ENCODE measurements at places on chromosomes 16 and 17.
A peak's percentile ranks its signal among the peaks of the same experiment; 100 is the strongest.

- no peak for DNase-seq
- no peaks in the 10 kb centered on the region for H3K27me3 ChIP-seq
- H3K4me3 ChIP-seq = no peak overlapping the region
Observed at GRCh38 chr16:50202926-50203624, 50.0 kb downstream of the TENT4B start.

DNA sequence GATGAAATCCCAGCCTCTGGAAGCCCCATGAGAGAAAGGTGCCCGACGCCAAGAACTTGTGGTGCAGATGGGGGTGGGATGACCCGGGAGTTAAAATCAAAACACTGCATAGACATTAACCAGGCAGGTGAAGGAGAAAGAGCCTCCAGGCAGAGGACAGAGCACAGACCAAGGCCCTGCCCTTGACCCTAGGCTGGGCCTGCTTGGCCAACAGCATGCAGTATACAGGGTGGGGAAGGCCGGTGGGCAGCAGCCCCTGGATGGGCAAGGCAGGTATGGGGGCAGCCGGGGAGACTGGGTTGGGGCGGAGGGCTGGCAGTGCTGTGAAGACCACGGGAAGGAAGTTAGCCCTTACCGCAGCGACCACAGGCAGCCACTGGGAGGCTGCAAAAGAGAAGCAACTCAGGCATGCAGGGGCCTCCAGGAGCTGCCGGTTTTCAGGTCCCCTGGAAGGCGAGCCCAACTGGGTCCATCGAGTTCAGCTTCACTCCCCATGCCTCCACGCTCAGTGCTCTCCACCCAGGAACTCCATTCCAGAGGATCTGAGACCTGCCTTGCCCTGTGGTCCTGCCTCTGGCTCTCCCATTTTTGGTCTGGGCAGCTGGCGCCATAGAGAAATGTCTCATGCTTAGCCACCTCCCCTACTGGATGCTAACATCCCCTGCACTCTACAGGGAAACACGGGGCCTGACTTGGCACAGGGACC, 81.2 kb downstream of the C16orf95 start:
- no peak overlapping the region for H3K27ac ChIP-seq
- H3K36me3 ChIP-seq = no peaks in the 10 kb centered on the region
- DNase-seq = no peak

GRCh38 chr17:30556374-30557332, 79.4 kb downstream of the GOSR1 start:
- no peaks in the 10 kb centered on the region for H3K4me1 ChIP-seq
- no peak overlapping the region for H3K4me3 ChIP-seq
- no peaks in the 10 kb centered on the region for H3K36me3 ChIP-seq
- no peak for DNase-seq
- H3K27ac ChIP-seq = no peak overlapping the region

GRCh38 chr17:7932949-7933348, 943 bp downstream of the CNTROB start:
- H3K4me3 ChIP-seq = peak overlapping the region; percentile 88
- H3K27me3 ChIP-seq = no peaks in the 10 kb centered on the region
- peaks cover 46% of the 10 kb centered on the region for H3K4me1 ChIP-seq
- H3K36me3 ChIP-seq = no peaks in the 10 kb centered on the region
- H3K27ac ChIP-seq = peak overlapping the region; percentile 89
- no peak for DNase-seq

GRCh38 chr16:66927918-66928649, 2.7 kb upstream of the RRAD start:
- H3K4me3 ChIP-seq = no peak overlapping the region
- no peaks in the 10 kb centered on the region for H3K27me3 ChIP-seq
- peaks cover 18% of the 10 kb centered on the region for H3K4me1 ChIP-seq
- no peak overlapping the region for H3K27ac ChIP-seq
- DNase-seq = no peak

GRCh38 chr16:50797456-50797855, 55.6 kb downstream of the CYLD start:
- no peak overlapping the region for H3K4me3 ChIP-seq
- H3K27ac ChIP-seq = no peak overlapping the region

GRCh38 chr16:74603848-74604247, 3.1 kb downstream of the GLG1 start:
- no peaks in the 10 kb centered on the region for H3K36me3 ChIP-seq
- H3K4me3 ChIP-seq = no peak overlapping the region
- no peak overlapping the region for H3K27ac ChIP-seq
- no peak for DNase-seq
- H3K27me3 ChIP-seq = no peaks in the 10 kb centered on the region

DNA sequence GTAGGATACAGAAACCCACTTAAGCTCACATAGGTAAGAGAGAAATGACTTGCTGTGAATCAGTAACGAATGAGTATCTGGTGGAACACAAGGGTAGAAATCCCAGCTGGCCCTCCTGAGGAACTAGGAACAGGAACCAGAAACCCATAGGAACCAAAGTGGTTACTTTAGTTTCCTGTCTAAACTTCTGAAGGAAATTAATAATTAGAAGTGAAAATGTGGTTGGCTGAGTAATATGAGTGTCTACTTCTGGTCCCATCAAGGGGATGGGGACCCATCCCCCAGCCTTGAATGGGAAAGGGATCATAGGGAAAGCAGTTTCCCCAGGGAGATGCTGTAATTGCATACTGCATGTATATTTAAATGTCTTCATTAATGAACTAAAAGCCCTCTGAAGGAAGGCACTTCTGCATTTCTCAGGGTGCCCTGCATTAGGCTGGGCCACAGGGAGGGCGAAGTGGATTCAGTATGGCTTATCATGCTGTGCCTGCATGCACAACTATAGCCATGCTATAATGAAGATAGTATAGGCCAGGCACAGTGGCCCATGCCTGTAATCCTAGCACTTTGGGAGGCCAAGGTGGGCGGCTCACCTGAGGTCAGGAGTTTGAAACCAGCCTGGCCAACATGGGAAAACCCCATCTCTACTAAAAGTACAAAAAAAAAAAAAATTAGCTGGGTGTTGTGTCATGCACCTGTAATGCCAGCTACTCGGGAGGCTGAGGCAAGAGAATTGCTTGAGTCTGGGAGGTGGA, 45.6 kb downstream of the CYB5B start:
- no peak overlapping the region for H3K27ac ChIP-seq
- H3K4me3 ChIP-seq = no peak overlapping the region
- DNase-seq = no peak
- no peaks in the 10 kb centered on the region for H3K4me1 ChIP-seq
- no peaks in the 10 kb centered on the region for H3K36me3 ChIP-seq

- no peaks in the 10 kb centered on the region for H3K36me3 ChIP-seq
- H3K4me1 ChIP-seq = no peaks in the 10 kb centered on the region
- H3K27ac ChIP-seq = no peak overlapping the region
- H3K4me3 ChIP-seq = no peak overlapping the region
Observed at GRCh38 chr17:48270899-48271298, 159.1 kb downstream of the SKAP1 start.

DNA sequence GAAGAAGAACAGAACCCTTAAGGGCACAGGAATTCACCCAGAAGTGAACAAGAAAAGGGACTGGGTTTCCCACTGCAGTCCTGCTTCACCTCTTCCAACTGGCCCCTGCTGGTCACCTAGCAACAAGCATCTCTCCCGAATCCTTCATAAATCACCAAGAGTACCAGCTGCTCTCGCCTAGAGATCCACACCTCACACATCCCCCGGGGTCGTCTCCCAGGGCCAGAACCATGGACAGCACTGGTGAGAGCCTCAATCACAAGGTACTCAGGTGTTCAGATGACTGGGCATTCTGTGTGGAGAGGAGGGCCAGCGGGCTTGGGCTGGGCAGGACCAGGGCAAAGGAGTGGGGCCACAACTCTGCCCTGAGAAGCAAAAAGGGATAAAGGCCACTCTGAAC, 65.9 kb downstream of the CCT6B start:
- H3K27me3 ChIP-seq = no peaks in the 10 kb centered on the region
- no peak overlapping the region for H3K27ac ChIP-seq
- H3K4me3 ChIP-seq = no peak overlapping the region
- no peaks in the 10 kb centered on the region for H3K36me3 ChIP-seq

DNA sequence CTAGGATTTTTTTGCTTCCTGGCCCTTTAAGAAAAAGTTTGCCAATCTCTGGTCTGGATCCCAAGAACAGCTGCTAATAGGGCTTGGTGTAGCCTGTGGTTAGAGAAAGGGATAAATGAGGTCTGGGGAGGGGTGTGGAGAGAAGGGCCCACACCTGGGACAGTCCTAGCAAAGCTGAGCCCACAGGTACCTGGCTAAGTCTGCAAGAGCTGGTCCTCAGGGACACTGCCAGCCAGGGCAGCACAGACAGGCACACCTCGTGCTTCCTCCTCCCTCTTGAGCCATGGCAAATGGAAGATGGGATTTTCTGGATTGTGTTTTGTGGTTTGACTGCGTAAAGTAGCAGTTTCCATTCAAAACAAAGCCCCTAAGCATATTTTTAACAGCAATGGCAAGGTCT, 217.5 kb downstream of the SOX9 start:
- peaks cover 20% of the 10 kb centered on the region for H3K4me1 ChIP-seq
- H3K27ac ChIP-seq = no peak overlapping the region
- no peaks in the 10 kb centered on the region for H3K36me3 ChIP-seq
- H3K4me3 ChIP-seq = no peak overlapping the region
- H3K27me3 ChIP-seq = no peaks in the 10 kb centered on the region

- no peaks in the 10 kb centered on the region for H3K4me1 ChIP-seq
- DNase-seq = no peak
- H3K4me3 ChIP-seq = no peak overlapping the region
- H3K27me3 ChIP-seq = no peaks in the 10 kb centered on the region
Observed at GRCh38 chr17:51608251-51608933, 348.0 kb downstream of the UTP18 start.

GRCh38 chr17:21140911-21141310, 14.1 kb downstream of the DHRS7B start:
- H3K27me3 ChIP-seq = no peaks in the 10 kb centered on the region
- no peak for DNase-seq
- no peak overlapping the region for H3K27ac ChIP-seq

DNA sequence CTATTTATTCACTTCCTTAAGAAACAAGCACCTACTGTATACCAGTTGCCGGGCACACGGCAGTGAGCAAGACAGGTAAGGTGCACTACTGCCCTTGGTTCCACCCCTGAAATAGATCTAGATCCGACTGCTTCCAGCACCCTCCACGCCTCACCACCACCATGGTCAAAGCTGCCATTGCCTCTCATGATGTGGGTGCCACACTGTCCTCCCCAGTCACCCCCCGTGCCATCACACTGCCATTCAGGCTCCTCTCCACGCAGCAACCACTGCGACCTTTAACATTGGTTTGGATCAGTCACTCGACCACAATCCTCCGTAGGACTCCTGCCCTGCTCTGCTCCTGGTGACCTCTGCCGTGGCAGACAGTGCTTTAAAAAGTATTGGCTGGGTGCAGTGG, 226.8 kb downstream of the CPPED1 start:
- no peaks in the 10 kb centered on the region for H3K4me1 ChIP-seq
- H3K27me3 ChIP-seq = no peaks in the 10 kb centered on the region
- no peaks in the 10 kb centered on the region for H3K36me3 ChIP-seq
- no peak for DNase-seq
